Lower lobe of right lung (tissue), 2 donors: ENCODE measurements at places on chromosomes 11 and 22. TPM values are rescaled to one million over a fixed set of nuclear protein-coding genes. Genes with fewer than 3 reads are reported as not detected.

DNA sequence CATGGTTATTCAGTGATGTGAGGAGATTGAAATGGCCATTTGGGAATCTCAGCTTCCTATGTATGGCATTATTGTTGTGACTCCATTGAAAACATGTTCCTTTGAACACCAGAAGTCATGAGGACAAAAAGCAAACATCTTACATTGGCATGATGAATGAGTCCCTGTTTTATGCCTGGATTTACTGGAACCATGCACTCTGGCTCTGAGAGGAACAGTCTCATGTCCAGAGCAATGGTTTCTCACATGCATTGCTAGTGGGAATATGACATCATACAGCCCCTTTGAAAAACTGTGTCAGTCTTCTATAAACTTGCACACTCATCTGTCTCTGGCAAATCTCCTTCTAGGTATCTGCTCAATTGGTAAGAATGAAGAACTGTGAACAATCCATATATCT, 3.4 kb upstream of the KDM4F start:
- no peak for DNase-seq

DNA sequence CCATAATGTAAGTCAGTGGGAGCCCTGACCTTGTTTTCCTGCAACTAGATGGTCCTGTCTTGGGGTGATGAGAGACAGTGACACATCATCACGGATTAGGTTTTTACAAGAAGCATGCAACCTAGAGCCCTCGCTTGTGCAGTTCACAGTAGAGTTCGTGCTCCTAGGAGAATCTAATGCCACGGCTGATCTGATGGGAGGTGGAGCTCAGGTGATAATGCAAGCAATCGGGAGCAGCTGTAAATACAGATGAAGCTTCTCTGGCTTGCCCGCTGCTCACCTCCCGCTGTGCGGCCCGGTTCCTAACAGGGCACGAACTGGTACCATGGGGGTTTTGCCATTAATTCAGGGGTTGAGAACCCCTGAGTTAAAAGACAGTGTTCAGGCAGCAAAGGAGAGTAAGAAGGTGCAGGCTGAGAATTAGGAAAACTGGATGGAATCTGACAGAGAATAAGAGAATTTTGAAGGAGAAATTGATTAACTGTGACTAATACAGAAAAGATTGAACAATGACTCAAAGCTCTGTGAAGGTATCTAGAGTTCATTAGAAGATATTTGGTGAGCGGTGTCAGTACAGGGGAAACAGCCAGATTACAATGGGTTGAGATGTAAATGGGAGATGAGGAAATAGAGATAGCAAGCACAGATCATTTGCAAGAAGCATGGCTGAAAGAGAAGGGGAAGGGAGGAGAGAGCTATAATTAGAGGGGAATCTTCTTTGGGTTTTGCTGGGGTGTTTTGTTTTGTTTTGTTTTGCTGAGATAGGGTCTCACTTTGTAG, 21.0 kb downstream of the WEE1 start:
- DNase-seq, result no peak

DNA sequence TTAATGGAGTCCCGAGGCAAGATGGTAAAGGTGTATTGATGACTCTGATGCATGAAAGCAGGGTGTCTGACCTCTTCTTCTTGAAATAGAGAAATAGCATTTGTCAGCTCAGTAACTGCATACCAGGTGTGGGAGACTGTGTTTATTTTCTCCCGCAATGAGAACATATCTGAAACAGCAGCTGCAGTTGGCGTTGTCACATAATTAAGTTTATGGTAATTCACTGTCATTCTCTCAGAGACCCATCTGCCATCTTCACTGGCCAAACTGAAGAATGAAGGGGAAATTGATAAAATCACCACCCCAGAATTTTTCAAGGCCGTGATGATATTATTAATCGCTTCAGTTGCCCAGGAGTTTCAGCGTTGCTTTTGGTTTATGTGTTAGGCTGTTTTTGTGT, 20.1 kb upstream of the MCHR1 start:
- no peak for DNase-seq

GRCh38 chr22:31344578-31345330, 1.4 kb downstream of the PATZ1 start:
- peak; percentile 59 for DNase-seq

DNA sequence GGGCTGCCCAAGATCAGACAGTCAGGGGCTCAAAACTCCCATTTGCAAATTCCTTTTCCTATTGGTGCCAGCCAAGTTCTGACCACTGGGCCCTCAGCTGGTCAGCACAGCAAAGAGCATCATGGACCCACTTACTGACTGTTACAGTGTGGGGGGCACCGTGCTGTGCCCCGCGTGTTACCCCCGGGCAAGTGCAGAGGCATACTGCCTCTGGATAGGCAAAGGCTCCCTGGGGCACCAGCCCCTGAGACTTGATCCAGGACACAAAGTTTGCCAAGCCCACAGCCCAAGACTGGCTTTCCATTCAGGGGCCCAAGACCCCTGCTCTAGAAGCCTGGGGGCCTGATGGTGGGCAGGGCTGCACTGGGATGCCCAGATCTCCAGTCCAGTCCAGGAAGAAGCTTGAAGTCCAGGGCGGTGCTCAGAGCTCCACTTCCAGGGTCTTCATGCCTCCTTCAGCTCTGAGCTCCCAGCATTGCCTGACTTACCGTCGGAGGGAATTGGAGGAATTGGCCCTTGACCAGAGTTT, 6.6 kb downstream of the LRRC32 start:
- DNase-seq, result peak; percentile 21

GRCh38 chr11:67437082-67437808, at the start of gene PTPRCAP:
Gene PTPRCAP, minus strand, starts transcription at chr11:67437682. Its CDS starts 63 bp downstream, at chr11:67437619.
- no peak for DNase-seq

GRCh38 chr11:12156301-12157140, 46.1 kb downstream of the MICAL2 start:
- no peak for DNase-seq

- no peak for DNase-seq
Observed at GRCh38 chr11:99987821-99988470, 699.1 kb upstream of the ARHGAP42 start.

DNA sequence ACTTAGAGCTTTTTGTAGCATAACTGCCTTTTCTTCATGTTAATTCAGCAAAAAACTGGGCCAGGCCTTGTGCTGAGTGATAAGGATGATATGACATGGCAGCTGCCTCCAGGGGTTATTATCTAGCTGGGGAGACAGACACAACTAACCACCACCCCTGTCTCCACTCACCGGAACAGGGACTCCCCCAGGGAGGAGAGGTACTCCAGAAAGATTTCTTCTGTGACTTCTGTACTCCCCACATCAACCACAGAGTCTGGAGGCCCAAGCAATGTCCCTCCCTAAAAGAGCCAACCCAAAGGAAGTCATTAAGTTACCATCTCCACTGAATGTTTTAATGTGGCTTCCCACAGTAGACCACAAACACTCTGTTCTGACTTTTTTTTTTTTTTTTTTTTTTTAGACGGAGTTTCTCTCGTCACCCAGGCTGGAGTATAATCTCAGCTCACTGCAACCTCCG, 14.3 kb upstream of the PMM1 start:
- DNase-seq, result no peak

GRCh38 chr22:27668828-27669797, 132.4 kb downstream of the MN1 start:
- peak; percentile 52 for DNase-seq

DNA sequence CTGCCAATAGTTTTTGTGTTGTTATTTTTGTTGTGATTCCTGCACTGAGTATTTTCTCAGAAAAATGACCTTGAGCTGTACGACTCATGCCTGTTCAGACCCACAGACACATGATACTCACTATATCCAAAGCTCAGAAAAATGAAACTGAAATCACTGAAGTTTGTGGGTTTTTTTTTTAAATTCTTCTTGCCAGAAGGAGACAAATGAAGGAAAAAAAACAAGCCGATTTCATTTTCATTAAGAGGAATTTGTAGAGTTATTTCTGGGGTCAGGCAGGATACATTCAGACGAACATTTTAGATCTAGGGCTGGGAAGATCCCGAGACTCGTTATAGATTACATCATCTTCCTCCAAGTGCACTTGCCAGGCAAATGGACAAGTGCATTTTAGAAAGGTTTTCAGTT, 60.4 kb downstream of the BMAL1 start:
- DNase-seq, result no peak

DNA sequence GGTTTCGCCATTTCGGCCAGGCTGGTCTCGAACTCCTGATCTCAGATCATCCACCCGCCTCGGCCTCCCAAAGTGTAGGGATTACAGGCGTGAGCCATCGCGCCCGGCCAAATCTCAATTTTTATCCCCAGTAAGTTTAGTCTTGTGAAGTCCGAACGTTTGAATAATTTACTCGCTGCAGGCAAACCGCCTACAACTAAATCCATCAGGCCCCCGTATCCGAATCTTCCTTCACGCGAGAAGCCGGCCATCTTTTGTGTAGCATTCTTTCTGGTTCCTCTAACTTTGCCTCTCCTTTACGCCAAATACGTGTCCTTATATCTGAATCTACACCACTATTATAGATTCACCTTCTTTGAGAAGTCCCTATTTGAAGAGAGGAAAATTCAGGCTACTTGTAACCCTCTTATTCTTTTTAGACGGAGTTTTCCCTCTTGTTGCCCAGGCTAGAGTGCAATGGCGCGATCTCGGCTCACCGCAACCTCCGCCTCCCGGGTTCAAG, 581 bp upstream of the EIF3L start:
- no peak for DNase-seq

DNA sequence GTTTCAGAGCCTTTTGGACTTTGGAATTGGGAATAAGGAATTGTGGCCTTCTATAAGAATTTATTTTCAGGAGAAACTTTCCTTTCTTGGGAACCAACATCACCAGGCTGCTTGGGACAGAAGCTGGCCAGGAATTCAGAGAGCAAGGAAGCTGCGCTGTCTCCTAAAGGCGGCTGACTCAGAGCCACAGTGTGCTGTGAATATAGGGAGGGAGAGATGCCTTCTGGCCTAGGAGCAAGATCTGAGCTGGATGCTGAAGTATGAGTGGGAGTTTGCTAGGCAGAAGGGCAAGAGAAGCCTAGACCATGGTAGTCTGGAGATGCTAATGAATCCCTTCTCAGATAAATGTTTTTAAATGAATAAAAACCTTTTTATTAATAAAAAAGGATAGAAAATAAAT, 213.7 kb upstream of the TBCEL start:
- no peak for DNase-seq

GRCh38 chr11:11836676-11837231, 5.0 kb upstream of the USP47 start:
- DNase-seq, result no peak

DNA sequence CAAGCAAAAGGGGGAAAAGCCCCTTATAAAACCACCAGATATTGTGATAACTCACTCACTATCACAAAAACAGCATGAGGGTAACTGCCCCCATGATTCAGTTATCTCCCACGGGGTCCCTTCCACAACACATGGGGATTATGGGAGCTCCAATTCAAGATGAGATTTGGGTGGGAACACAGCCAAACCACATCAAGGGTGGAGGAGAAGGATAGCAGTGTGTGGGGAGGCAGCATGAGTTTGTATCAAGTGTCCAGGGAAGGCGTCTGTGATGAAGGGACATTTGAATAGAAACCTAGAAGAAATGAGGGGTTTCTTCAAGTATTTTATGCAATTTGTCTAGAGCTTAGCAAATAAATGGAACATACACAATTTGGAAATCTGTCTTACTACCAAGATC, 98.2 kb downstream of the SLC1A2 start:
- DNase-seq, result no peak

DNA sequence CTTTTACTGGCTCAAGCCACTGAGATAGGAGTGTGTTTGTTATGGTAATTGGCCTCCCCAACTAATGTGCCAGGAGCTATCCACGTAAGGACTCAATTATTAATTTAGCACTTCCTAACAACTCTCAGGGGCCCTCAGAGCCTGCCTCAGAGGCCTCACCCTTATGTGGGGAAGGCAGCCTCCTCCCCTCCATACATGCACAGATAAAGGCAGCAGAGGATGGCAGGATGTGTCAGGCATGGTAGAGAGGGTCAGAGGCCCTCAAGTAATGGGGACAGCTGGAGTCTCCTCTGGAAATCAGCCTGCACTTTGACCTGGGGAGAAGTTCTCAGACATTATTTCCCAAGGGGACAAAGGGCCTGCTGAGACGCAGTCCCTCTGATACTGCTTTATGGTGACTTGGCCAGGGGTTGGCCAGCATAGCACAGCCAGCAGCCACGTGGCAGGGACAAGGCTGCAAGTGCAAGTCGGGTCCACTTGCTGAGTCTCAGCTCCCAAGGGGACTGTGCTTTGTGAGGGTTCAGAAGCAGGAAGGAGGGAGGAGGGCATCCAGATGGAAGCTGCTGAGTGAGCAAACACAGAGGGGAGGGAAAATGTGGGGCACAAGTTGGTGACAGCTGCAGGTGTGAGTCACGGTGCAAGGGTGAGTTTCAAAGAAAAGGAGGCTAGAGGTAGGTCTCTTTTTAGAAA, 17.0 kb downstream of the MOGAT2 start:
- DNase-seq, result no peak

GRCh38 chr11:67564230-67564629, 19.4 kb upstream of the GSTP1 start:
- DNase-seq, result no peak

DNA sequence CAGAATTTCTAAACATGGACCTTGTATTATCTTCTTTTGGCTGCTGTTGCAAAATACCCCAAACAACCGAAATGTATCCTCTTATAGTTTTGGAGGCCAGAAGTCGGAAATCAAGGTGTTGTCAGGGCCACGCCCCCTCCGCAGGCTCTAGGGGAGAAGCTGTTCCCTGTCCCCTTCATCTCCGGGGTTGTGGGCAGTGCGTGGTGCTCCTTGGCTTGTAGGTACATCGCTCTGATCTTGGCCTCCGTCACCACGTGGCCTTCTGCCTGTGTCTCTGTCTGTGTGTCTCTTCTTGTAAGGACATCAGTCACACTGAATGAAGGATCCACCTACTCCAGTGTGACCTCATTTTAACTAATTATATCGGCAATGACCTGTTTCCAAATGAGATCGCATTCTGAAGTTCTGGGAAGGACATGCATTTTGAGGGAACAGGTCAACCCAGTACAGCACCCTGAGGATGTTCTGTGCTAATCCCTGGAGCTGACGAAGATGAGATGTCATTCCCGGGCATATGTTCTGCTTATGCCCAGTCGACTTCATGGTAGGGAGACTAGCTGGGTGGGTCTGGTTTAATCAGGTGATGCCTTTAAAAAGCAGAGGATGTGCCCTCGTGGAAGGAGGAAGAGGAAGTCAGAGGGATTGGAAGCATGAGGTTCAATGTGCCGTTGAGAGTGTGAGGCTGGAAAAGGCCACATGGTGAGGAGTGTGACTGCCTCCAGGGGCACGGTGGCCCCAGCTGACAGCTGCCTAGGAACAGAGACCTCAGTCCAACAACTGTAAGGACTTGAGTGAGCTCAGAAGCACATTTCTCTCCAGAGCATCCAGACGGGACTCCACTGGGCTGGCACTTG, 531.1 kb downstream of the TBC1D22A start:
- DNase-seq, result no peak

- DNase-seq, result no peak
Observed at GRCh38 chr11:24084956-24085355, 411.9 kb upstream of the LUZP2 start.

- DNase-seq, result no peak
Observed at GRCh38 chr11:34242037-34242625, 115.7 kb downstream of the ABTB2 start.

The DEFB131B gene
- not detected for total RNA-seq

The C22orf42 gene
- not detected for total RNA-seq

The TTC38 gene
- total RNA-seq, result 26.8 TPM

The SLC37A4 gene
- total RNA-seq, result 13.2 TPM

The HEPHL1 gene
- not detected for total RNA-seq
